Suprapubic skin (tissue), 4 donors: ENCODE measurements at places on chromosomes 5 and 9.

- DNase-seq = no peak
Observed at GRCh38 chr5:176890455-176891330, 8.5 kb downstream of the HK3 start.

DNA sequence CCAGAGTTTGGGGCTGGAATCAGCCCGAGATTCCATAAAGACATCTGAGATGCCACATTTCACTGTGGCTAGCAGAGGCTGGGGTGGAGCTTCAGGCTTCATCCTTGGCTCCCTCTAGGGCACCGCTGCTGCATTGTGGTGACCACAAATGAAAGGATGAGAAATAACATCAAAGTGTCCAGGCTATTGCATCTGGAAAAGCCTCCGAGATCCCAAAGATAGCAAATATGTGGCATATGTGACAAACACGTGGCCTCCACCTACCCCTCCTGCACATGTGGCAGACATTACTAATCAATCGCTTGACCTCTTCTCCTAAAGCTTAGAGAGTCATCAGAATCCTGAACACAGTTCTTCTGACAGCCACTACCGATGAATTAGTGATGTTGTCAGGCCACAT is 4.5 kb downstream of the SPARC start:
- DNase-seq = no peak

- no peak for DNase-seq
Observed at GRCh38 chr5:75367401-75367800, 30.4 kb downstream of the HMGCR start.

DNA sequence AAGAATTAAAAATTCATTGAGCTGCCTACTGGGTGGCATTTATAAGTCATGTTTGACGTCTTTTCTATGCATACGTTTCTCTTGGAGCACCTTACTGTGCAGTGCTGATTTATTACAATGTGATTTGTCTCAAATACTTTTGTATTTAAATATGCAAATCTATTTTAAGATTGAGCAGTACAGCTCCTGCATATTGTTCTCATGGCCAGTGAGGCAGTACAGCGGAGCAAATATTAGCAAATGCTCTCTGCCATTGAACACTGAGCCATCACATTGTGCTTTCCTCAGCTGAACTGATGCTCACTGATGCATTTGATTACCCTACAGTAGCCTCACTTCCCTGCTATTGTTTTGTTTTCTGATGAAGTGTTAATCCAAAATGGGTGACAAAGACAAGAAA is 149.6 kb downstream of the HTR1A start:
- DNase-seq = no peak

- no peak for DNase-seq
Observed at GRCh38 chr5:31250201-31250600, 56.7 kb downstream of the CDH6 start.

DNA sequence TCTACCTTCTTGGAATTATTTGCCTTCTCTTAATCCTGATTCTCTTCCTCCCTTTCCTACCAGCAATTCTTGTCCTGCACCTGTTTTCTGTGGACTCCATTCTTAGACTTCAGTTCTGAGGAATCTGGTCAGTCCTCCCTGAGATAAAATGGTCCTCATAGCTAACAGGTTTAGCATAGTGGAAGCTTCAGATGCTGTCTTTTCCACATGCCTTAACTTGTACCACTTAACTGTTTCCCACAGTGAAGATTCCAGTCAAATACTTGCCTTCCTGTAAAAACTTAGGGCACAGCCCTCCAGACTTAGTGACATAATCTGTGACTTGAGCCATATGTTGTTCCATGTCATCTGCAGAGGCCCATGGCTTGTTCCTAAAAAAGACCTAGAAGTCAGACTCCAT is 261.3 kb downstream of the CWC27 start:
- no peak for DNase-seq

DNA sequence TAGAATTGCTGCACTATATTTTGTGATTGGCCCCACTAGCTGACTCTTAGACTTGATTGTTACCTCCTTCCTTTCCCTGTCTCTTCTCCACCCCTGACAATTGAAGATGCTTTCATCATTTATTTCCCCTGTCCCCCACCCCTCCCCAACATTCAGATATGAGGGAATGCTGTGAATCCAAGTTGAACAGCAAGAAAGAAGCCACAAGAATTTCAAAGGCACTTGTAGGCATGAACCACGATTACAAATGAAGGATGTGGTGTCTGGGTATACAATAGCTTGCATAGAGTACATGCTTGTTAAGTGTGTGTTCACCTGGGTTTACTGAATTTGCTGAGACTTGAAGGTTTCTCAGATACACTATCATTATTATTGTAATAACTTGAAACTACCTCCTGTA is 78.3 kb upstream of the TRIO start:
- no peak for DNase-seq

GRCh38 chr9:128091571-128091970 is 23.5 kb downstream of the SLC25A25 start:
- DNase-seq = no peak
